NCI-H146 (cell line): ENCODE measurements at places on chromosomes 7 and 10.

- no peak for DNase-seq
Observed at GRCh38 chr7:78523930-78524329, 725.4 kb downstream of the PHTF2 start.

GRCh38 chr10:19488592-19489280 is 327.5 kb upstream of the PLXDC2 start:
- DNase-seq = peak; percentile 41

DNA sequence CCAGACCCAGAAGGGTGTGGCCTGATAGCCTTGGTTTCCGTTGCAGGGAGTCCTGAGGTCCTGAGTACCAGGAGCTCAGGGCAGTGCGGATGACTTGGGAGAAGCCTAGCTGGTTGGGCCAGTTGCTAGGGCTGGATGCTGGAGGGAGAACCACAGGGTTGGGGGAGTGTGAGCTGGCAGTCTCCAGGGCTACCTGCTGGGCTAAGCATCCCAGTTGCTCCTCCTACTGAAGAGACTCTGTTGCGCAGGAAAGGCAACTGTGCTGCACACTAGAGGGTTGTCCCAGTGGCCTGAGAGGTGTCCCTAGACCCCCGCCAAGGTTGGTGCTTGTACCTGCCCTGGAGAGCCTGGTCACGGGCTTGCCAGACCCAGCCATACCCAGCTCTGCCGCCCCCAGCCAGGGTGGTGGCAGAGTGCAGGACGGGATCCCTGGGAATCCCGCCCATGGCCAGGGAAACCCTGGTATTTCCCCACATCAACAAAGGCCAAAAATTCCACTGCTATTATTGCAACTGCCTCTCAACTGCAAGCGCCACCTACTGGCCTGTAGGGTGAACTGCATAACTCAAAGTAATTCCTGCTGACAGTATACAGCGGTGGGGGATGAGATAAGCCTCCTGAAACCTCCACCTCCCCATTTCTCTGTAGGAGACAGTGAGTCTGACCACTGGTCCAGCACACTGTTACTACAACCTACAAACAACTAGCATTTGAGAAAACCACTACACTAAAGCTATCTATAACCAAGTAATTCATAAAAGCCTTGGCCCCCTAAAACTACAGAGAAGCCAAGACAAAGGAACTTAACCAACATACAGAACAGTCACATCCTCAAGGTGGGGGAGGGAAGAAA is 67.6 kb upstream of the DDC start:
- DNase-seq = peak; percentile 60

DNA sequence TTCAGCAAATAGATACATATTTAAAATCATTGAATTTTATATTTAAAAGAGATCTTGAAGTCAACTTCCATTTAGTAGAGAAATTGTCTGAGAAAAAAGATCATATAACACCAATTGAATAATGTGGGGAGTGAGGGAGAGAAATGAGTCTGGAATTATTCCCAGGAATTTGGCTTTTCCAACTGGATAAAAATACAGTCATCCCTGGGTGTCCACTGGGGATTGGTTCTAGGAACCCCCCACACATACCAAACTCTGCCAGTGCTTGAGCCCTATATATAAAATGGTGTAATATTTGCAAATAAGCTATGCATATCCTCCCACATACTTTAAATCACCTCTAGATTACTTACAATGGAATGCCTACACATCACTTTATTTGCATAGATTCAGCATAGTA is 162.8 kb upstream of the SEMA3C start:
- no peak for DNase-seq

DNA sequence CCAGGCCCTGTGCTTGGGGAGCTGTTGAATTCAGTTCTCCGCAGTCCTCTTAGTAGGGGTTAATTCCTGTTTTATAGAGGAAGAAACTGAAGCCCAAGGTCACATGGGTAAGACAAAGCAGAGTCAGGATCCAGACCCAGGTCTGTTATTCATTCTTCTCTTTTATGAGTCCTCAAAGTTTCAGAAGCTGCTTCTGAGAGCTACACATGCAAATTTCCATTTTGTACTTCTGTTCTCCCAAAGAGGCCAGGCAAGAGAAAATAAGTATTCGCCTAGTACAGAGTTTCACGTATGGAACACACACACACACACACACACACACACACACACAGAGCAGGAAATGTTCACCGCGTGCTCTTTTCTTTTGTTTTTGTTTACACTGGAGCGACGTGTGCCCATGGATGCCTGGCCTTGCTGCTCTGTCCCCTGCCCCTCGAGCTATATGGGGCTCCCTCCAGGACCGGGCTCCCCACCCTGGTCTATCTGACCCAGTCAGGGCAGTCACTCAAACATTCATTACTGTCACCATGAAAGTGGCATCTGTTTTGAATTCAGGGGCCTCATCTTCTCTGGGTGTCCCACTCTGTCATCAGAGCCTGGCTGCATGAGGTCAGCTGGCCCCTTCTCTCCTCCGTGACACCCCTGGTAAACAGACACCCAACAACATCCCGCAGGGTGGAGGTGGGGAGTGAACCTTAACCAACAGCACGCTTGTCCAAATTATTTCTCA is 84.4 kb downstream of the TNS3 start:
- no peak for DNase-seq

GRCh38 chr10:103241262-103242011 is 4.2 kb upstream of the RPEL1 start:
- no peak for DNase-seq

- no peak for DNase-seq
Observed at GRCh38 chr10:113802997-113803396, 50.9 kb downstream of the DCLRE1A start.
